ENCODE measurements at places on chromosomes 16 and 17.

GRCh38 chr17:4950746-4951204, at the start of gene ENO3:
Gene ENO3, plus strand, starts transcription at chr17:4951119. Its CDS starts 711 bp downstream, at chr17:4951830.
- DNase-seq, result no peak

DNA sequence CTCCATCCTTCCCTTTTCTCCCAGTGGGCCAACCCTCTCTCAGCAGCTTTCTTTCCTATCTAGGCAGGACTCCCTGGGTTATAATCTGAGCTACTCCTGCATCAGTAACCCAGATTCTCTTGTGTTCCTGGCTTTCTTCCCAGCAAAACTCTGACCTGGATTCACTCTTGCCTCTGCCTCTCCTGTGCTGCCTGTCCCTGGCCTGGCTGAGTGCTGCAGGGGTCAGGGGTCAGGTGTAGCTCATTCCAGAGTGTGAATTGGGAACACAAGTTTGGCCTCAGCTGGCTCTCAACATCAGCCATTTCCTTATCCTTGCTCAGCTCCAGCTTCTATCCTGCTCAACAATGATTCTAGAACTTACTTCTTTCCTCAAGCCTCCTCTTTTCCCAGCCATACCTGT, 2.5 kb upstream of the ST6GALNAC2 start:
- no peak for DNase-seq

DNA sequence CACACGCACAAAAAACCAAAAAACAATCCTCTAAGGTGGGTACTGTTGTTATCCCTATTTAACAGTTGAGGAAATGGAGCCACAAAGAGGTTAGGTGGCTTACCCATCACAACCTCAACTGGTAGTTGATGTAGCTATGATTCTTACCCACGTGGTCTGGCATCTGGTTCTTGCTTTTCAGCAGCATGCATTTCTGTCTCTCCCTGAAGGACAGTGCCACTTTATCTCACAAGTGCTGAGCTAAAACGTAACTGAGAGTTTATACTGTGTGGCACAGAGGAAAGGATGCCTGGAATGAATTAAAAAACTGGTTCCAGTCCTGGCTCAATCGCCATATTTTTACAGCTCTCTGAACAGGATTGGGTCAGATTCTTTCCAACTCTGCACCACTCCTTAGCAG, 1.9 kb upstream of the CORO6 start:
- DNase-seq, result no peak

DNA sequence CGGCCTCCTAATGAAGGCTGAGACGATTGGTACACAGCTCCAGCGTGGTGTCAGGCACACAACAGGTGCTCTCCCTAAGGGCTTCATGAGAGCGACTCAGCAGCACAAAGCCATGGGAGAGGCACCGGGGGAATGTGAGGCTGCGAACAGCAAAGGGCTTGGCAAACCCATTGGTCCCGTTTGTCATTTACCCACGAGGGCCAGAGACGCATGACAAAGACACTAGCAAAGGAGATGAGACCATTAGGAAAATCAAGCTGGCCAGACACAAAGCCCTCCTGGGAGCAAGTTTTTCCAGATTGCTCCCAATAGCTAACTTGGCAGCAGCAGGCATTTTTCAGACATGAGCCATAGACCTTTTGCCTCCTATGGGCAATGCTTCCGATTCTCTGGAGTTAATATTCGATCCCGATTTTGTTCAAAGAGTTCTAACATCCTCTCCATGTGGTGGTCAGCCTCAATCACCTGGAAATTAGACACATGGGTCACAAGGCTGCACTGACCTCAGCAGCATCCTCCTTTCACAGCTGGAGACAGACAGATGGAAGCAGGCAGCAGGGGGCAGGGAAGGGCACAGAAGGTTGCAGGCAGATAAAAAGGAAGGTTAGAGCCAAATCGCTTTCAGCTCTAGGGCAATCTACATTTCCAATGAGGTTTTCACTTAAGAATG, 38.2 kb downstream of the TK2 start:
- DNase-seq, result no peak

DNA sequence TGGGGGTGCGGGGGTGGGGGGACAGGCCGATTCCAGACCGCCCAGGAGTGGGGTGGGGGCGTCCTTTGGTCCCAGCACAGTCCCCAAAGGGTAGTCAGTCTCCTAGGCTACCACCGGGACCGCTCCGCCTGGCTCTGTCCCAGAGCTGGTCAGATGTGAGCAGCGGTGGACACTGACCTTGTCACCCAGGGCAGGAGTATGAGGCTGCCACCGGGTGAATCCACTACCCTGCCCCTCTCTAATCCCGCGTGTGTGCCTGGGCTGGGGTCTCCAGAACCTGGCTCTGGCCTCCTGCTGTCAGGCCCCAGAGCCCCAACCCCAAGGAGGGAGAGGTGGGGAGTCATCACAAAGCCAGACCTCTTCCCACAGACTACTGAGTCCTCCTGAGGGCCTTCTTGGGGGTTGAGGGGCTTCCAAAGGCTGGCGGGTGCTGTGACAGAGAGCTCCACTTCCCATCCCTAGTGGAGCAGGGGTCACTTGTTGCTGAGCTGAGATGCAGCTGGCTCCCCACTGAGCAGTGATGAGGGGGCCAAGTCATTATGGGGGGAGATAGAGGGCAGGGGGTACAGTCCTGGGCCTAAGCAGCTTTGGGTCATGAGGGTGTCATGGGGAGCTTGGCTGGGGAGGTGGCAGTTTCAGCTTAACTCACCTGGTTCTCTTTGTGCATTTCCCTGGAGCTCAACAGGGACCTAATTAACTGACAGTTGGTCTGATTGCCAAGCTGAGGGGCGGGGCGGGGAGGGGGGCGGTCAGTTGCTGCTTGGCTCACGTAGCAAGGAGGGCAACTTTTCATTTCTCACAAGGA, 1.2 kb downstream of the PPP1R1B start:
- no peak for DNase-seq

GRCh38 chr16:79721270-79721669, 120.7 kb upstream of the MAF start:
- DNase-seq, result no peak

- no peak for DNase-seq
Observed at GRCh38 chr17:31900877-31901276, 631 bp downstream of the UTP6 start.

DNA sequence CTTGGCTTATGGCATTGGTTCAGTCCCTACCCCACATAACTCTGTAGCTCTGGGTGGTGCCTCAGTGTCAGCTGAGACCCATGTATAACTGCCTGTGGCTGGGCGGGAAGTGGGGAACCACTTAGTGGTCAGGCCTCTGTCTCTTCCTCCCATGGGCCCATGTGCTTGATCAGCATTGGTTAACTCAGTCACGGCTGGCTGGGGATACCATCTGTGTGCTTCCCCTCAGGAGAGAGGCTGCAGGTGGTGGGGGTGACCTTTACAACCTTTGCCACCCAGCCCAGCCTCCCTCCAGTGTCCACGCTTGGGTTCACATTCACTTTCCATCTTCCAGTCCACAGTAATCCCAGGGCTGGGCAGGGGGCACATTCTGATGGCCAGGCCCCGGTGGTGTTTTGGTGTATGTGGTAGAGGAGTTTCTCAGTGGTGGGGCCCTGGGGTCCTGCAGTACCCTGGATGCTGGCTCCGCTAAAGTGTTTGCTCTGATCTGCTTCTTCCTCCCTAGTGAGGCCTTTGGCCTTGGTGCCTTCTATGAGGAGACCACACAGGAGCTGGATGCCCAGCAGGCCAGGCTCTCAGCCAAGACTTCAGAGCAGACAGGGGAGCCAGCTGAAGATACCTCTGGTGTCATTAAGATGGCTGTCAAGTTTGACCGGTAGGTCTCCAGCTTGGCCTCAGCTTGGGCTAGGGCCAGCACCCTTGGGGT, 10.2 kb upstream of the NFATC3 start:
- DNase-seq, result peak; percentile 78

DNA sequence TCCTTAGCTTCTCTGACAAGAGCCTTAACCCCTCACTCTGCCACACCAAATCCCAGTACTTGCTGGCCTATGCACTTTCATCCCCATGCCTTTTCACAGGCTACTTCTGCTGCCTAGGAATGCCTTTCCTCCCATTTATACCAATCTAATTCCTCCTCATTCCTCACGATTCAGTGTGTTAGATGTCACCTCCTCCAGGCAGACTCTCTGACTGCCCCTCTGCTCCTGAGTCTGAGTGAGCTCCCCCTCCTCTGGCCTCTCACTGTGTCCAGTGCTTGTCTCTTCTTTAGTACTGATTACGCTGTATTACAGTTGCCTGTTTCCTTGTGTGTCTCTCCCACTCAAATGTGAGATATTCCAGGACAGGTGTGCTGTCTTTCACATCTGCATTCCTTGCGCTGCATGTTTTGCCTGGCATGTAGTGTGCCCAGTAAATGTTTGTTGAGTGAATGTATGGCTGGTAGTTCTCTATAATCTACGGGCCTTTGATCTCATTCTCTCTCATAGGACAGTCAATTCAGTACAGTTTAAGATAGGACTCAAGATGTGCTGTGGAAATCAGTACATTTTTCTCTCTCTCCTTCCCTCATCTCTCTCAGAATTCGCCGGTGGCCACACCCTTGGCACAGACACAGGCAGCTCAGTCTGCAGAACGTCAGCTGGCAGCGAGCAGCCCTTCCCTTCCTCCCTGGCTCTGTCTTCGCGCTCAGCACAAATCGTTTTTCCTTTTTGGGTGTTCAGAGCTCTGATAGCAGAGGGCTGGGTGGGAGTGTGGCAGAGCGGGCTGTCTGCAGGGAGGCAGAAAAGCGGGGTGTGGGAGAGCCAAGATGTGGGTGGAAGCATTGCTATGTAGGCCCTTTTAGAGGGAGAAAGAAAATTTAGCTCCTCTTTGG, 18.5 kb downstream of the ARL4D start:
- DNase-seq, result no peak

DNA sequence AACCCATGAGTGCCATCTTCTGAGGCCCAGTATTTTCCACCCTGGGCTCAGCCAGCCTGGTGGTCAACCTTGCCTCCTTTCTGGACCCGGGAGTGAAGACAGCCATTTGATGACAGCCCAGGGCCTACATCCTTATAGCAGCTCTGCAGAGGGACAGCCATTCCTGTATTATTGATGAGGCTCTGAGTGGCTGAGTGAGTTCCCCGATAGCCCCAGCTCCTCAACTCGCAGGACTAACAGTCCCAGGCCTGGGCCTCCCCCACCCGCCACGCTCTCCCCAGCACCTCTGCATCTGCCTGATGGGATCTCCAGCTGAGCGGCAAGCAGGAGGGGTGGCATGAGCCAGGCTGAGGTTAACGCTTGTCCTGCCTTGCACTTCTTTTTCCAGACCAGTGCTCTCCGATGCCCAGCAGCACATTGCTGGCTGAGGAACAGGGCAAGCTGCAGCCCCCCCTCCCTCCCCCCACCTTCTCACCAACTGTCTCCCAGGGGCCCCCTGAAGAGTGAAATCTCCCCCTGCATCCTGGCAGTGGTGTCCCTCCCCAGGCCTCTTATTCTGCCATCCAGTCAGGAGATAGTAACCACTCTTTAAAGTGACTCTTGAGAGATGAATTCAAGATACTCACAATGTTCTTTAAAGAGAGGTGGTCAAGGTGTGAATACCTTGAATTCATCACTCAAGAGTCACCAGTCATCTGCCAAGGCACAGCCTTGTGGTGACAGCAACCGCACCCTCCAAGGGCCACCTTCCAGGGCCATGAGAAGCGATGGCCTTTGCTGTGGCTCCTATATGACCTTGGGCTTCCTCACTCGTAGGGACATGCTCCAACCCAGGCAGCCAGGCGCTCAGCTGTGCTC, 23.5 kb downstream of the CACNG5 start:
- DNase-seq, result no peak

- no peak for DNase-seq
Observed at GRCh38 chr17:71438631-71439146, 682.1 kb upstream of the SOX9 start.

GRCh38 chr17:77271411-77271810, 130.6 kb downstream of the SEC14L1 start:
- no peak for DNase-seq

DNA sequence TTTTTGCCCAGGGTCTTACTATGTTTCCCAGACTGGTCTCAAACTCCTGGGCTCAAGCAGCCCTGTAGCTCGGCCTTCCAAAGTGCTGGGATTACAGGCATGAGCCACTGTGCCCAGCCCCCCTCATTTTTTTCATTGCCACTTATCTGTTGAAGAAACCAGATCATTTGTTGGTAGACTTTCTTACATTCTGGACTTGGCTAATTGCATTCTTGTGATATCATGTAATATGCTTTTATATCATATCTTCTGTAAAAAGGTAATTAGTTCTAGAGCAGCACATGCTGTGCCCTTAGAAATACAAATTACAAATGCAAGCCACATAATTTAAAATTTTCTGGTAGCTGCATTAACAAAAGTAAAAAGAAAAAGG, 53.9 kb downstream of the PPM1E start:
- DNase-seq, result no peak

DNA sequence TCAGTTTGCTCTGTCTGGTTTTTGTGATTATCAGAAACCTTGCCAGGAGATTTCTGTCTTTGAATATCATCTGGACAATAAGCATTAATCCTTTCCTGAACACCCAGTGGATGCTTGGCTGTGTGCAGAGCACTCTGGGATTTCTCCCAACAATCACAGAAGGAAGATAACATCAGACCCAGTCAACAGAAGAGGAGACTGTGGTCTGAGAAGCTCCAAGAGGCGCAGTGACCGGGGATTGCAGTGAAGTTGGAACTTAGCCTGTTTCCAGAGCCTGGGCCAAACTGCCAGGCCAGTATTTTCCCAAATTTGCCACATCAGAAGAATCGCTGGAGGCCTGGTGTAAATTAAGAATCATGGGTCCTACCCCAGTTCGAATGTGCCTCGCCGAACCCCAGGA, 264.7 kb downstream of the C16orf95 start:
- DNase-seq, result no peak

GRCh38 chr17:561116-561515, 153.5 kb downstream of the VPS53 start:
- no peak for DNase-seq

- DNase-seq, result no peak
Observed at GRCh38 chr17:80272366-80272765, 11.7 kb downstream of the RNF213 start.

GRCh38 chr16:28826141-28826540, 3.3 kb downstream of the ATXN2L start:
- no peak for DNase-seq

DNA sequence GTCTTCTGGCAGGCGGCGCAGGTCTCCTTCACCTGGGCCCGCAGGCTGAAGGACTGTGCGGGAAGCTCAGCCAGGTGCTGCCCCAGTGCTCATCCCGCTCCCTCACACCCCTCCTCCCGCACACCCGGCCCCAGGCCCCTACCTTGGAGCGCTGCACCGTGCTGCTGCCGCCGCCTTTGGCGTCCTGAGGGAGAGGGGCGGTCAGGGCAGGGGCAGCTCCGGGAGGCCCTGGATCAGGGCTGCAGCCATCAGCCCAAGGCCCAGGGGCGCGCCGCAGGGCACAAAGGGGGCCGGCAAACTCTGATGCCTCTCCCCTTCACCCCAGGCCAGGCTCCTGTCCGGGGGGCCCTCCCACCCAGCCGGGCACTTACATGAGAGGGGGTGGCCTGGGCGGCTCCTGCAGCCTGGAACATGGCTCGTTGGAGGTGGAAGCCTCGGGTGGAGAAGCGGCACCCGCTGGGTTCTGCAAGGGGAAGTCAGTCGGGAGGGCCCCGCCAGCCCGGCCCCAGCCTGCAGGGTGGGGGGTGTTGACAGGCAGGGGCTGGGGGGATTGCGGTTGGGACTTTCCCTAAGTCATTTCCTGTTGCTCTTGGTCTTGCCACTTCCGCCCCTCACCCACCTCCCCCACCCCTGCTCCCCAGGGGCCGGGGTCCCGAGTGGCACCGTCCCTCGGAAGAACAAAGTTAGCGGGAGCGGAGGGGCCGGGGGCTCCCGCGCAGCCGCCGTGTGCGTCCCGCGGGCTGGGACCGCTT, 863 bp downstream of the LIMD2 start:
- DNase-seq, result peak; percentile 85

GRCh38 chr16:77574867-77575624, 140.2 kb upstream of the ADAMTS18 start:
- DNase-seq, result no peak

GRCh38 chr17:77235370-77235941, 94.7 kb downstream of the SEC14L1 start:
- DNase-seq, result peak; percentile 30

Measured in activated T-helper 2 cell treated with anti-CD3 and anti-CD28 coated beads, Interferon-gamma antibody, Interleukin-2, Interleukin-4, amounts not matched to agents 10 μg/mL and 5 μg/mL and 100 μg/mL, durations not matched to agents 14 hours and 24 hours and 36 hours (primary cell).